ENCODE measurements at places on chromosomes 4 and X. TPM values are rescaled to one million over a fixed set of nuclear protein-coding genes. Genes with fewer than 3 reads are reported as not detected.
A peak's percentile ranks its signal among the peaks of the same experiment; 100 is the strongest.

FAM9C gene
- not detected for total RNA-seq

DOK7 gene
- not detected for total RNA-seq

XKRX gene
- 0.49 TPM for total RNA-seq

CENPVL2 gene
- not detected for total RNA-seq

APELA gene
- not detected for total RNA-seq

DNA sequence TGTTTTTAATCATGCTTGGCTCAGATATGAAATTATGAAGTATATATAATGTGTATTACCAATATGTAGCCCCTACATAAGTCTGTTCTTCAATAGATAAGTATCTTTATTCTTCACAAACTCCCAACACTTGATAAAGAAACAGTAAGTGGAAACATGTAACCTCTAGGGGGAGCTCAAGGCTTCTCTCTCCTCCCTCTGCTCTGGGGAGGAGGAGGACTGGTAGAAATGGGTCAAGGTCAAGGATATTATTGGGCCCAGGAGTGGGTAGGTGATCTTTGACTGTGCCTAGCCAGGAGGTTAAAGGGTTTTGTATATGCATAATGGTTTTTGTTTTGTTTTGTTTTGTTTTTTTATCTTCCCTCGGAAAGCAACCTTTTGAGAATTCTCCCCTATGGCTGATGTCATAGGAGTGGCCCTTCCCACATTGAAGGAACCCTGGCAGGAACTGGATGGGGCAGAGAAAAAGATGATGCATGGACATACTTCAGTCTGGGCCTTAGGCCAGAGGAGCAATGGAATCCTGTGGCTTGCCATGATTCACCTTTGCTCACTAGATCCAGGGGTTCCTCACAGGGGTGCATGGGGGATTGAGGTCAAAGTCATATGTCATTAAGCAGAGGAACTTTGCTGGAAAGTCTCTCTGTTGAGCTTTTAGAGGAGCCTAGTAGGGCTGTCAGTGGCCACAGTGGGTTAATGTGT, 460.3 kb downstream of the MID1IP1 start:
- peak; percentile 20 for DNase-seq

- DNase-seq, result no peak
Observed at GRCh38 chrX:149458586-149458985, 46.5 kb downstream of the IDS start.

GRCh38 chr4:63901304-63901703, 507.9 kb downstream of the TECRL start:
- no peak for DNase-seq

DNA sequence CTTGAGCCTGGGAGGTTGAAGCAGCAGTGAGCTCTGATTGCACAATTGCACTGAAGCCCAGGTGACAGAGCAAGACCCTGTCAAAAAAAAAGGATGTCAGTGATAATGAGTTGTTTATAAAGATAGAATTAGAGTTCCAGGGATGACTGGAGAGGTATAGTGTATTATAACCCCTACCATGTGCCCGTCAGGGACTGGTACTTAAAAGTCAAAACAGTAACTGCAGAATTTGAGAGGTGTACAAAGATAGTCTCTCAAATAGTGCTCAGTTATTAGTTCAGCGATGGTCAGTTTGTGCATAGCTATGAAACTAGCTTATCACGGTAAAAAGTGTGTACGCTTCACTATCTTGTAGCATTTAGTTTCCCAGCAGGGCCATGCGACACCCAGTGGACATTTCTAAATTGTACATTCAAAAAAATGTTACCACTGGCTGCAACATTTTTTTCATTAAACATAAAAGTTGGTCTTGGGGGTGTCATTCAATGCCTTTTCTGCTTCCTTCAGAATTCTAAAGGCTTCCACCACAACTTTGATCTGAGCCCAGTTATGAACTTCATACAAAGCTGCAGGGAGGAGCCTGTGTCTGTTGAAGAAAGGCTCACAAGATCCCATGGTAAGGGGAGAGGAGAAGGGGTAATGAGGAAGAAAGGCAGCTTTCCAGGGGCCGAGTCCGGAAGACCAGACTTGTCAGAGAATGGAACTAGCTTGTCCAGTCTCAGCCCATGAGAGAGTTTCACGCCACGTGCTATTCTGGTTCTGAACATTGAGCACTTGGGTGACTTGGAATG, 9.2 kb upstream of the GYG2 start:
- peak; percentile 20 for DNase-seq

- DNase-seq, result no peak
Observed at GRCh38 chr4:105896461-105896942, 1.2 kb downstream of the NPNT start.

DNA sequence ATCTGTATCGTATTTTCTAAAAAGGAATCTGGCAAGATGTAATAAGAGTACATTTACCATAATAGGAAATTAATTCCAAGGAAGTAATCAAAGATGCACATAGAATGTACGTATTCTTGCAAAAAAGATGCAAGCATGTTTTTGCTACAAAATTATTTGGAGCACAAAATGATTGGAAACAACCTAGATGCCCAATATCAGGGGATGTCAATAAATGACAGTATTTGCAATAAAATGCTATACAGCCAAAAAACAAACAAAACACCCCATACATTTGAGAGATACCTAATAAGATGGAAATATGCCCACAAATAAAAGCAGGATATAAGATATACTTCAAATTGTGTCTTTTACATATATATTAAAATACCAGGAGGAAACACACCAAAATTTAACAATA, 29.3 kb upstream of the MAML3 start:
- DNase-seq, result no peak

GRCh38 chr4:101419336-101420135, 72.2 kb upstream of the PPP3CA start:
- peak; percentile 40 for DNase-seq

DNA sequence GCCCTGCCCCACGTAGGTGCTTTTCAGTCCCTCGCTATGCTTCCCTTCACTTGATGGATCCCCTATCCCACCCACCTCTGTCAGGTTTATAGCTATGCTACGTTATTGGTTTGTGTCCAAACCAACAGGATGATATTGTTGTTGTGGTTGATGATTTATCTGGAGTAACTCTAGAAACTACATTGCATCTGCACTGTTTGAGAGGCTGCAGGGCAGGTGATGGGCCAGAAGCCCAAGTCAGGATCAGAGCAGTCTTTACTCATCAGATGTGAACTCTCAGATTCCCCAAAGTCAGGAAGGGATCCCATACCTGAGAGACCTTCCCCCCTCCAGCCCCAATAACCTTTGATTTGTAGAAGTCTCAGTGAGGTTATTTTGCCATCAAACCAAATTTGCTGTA, 34.7 kb downstream of the ARX start:
- DNase-seq, result no peak

- peak; percentile 11 for DNase-seq
Observed at GRCh38 chr4:113435893-113436292, 325.6 kb downstream of the CAMK2D start.

DNA sequence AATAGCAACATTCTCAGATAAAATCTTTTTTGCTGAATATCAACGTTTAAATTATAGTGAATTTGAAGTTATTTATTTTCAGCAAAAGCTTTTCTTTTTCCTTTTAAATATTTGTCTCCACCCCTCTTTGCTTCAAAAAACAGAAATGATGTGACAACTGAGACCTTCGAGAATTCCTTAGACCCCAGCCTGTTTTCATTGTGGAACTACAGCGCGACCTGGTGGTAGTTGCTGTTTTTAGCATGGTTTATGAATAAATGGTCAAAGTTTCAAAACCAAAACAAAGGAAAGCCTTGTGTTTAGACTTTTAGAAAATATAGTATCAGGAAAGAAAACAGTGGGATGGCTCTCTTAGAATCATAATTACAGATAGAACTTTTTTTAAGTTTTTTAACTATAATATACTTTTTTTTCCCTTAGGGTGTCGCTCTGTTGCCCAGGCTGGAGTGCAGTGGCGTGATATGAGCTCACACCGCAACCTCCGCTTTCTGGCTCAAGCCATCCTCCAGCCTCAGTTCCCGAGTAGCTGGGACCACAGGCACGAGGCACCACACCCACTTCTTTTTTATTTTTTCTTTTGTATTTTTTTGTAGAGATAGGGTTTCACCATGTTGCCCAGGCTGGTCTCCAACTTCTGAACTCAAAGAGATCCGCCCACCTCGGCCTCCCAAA, 26.8 kb upstream of the TMEM184C start:
- peak; percentile 75 for DNase-seq

- DNase-seq, result no peak
Observed at GRCh38 chrX:124250835-124251437, 81.5 kb upstream of the TEX13D start.

DNA sequence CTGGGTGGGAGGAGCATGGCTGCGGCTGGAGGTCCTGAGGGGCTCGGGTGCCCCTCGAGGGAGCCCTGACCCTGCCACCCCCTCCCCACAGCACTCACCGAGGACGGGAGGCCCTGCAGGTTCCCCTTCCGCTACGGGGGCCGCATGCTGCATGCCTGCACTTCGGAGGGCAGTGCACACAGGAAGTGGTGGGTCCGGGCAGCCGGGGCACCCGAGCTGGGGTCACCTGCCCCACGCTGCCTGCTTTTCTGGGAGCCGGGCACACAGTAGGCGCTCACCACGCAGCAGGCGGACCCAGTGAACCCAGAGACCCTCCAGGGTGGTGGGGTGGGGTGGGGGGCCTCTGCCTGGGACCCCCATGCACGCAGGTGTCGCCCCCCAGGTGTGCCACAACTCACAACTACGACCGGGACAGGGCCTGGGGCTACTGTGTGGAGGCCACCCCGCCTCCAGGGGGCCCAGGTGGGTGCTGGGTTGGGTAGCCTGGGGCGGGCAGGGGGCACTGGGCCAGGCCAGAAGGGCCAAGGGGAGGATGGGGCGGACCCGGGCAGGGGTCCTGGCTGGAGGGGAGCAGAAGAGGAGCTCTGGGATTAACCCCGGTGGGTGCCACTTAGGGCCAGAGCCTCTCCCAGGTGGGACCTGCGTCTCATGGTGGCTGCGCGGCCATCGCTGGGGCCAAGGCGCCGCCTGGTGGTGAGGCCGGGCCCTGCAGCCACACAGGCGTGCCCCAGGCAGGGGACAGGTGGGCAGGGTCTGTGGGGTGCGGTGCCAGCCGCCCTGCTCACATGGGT, 1.4 kb downstream of the HGFAC start:
- peak; percentile 71 for DNase-seq

DNA sequence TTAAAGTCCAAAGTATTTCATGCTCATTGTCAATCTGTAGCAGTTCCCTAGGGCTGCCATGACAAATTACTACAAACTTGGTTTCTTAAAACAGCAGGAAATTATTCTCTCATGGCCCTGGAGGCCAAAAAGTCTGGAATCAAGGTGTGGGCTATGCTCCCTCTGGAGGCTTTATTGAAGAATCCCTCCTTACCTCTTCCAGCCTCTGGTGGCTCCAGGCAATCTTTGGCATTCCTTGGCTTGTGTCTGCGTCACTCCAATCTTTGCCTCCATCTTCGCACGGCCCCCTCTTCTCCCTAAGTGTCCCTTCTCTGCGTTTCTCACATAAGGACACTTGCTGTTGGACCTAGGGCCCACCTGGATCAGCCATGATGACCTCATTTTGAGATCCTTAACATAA, 170.4 kb downstream of the SMIM20 start:
- no peak for DNase-seq

GRCh38 chr4:119825696-119826095, 197.1 kb upstream of the PDE5A start:
- no peak for DNase-seq

GRCh38 chr4:169774466-169775445, 17.0 kb upstream of the HPF1 start:
- peak; percentile 23 for DNase-seq

DNA sequence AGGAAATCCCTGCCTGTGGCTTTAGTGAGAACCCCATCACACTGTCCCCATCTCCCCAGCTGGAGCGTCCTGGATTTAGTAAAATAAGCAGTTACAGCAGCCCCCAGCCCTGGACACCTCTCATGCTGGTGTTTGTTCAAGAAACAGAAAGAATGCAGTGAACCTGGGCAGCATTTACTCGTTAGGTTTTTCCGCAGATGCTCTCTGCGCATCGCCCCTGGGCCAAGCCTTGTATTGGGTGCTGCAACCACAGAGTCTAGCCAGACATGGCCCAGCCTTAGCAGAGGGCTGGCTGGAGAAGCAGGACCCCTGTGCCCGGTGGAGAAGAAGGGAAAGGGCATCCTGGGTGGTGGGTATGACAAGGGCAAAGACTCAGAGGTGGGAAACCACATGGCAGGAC, 136.3 kb upstream of the PSAPL1 start:
- no peak for DNase-seq

DNA sequence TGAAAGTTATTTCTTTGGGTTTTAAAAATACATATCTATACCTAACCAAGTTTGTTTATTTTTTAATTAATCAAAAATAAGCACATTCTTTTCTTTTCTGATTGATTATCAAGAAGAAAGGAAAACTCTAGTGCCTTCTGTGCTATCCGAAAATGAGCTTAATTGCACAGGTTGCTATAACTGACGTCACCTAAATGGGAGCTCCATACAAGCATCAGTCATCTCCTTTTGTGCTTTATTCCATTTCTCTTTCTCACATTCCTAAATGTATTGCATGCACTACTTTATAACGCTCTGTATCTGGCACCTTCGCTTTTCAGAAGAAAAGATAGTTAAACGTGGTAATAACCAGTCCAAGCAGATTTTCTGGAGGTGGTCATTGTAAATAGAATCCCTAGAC, 675.0 kb downstream of the STPG2 start:
- no peak for DNase-seq

- no peak for DNase-seq
Observed at GRCh38 chr4:90603540-90603939, 476.3 kb downstream of the CCSER1 start.

DNA sequence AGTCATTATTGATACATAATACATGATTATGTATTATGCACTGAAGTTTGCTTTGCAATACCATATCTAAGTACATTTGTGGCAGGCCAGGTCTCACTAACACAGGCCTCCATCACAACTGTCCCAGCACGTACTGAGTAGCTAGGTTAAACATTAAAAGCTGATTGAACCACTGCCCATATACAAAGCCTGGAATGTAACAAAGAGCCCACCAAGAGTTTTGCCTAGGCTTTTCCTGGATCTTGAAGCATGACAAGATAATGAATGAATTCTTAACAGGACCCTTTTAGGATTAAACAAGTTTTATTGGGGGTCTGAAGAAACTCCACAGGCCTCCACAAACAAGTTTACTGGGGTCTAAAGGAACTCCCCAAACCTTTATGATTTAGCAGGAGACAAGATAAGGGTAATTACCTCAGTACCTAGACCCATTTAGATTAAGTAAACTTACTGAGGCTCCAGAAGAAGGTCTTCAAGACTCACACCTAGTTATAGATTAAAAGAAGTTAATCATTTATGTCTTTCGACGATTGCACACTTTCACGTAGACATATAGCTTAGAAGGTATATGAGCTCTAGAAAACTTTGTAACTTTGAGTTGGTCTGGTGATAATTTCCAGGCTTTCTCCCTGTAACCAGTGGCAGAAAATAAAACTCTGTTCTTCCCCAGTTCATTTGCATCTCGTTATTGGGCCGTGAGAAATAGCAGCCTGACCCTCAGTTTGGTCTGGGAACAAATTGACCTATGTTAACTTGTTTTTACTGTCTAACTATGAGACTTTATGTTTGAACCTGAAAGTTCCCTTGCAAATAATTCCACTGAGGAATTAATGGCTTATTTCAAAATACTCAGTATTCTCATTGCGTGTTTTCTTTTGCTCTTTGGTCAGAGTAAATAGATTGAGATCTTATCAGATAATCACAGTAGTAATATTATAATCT, 84.8 kb downstream of the PHEX start:
- DNase-seq, result no peak

GRCh38 chr4:154564311-154564710, 1.5 kb downstream of the FGB start:
- no peak for DNase-seq
